Stimulated activated CD4-positive, alpha-beta T cell treated with anti-CD3 and anti-CD28 coated beads, Interleukin-1b, Interleukin-23, amount 100 ng/mL, for 1 hour (primary cell): ENCODE measurements at places on chromosomes 12 and 14.

DNA sequence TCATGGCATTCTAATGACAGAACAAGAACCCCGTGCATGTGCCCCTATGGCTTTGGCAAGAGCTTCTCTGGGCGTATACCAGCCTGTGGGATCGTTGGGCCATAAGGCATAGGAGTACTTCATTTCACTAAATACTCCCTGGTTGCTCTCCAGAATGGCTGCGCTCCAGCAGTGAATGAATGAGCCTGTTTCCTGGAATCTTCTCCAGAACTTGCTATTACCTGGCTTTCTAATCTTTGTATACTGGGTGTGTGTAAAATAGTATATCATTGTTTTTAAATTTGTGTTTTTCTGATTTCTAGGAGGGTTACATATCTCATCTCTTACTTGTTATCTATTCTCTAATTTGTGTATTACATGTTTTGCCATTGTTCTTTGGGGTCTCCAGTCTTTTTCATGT is 28.6 kb upstream of the EMP1 start:
- no peak for DNase-seq

DNA sequence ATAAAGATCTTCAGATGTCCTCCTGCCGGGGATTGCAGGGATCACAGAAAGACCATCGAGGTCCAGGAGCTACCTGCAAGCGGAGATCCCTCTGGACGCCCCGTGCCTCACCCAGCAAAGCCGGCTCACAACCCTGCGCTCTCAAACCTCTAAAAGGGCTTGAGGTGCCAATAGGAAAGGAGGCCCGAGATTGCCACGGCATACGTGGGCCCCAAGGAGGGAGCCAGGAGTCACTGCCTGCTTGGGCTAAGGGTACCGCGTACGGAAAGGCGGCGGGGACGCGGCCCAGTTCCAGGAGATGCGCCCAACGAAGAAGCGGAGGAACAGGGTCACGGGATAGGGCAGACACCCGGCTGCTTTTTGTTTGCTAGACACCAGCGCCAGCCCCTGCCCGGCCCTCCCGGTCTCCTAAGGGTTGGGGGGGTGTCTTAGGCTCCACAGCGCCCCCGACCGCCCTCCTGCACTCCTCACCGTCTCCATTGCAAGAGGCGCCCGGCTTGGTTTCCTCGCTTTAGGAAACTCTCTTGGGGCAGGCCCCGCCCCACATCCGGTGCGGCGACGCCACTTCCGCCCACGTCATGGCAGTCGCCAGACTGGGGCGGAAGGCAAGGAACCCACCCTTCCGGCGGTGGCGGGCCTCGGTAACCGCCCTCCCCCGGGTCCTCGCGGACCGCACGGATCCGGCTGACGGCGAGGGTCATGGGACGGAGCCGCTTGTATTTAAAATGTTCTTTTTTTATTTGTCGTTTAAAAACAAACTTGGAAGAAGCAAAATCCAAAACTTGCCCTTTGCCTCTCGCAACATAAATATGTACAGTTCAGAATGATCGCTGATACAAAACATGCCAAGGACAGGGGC is at the start of gene PRKAG1:
Gene PRKAG1 (minus strand): TSS at position 516 of the 859 bp plus-strand sequence. CDS start 36 bp downstream, at position 480.
- DNase-seq: peak; percentile 92

DNA sequence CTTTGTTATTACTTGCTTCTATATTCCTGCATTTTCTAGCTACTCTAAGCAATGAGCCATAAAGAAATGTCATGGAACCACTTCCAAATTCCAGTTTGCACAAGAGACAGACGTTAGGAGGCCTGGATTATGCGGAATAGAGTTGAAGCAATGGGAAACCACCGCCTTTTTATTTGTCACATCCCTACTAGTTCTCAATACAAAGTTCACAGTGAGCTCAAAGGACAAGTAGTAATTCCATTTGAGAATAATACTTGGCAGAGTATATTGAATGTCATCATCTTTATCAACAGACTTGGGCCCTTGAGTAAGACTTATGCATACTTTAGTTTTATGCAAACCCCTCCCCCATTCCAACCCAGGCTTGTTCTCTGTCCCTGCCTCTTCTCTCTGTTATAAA is 3.7 kb upstream of the SLC15A5 start:
- DNase-seq: no peak

- DNase-seq: no peak
These were observed 13.1 kb upstream of the ITGA5 start for GRCh38 chr12:54431911-54432814.

DNA sequence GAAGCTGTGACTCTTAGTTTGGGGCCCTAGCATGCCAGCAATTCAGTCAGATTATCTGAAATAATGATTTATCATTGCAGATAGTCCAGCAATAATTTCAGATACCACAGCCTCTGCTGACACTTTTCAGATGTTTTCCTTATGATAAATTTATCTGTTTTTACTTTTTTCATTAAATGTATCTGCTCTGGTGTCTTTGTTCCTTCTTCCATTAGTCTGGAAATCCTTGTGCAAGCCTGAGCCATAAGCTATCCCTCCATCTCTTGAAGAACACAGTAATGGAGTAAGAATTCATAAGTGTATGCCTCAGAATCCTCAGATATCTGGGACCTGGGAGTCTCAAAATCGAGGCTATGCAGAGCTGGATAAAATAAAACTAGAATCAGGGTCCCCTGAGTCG is 146.4 kb upstream of the KRR1 start:
- no peak for DNase-seq
